ENCODE measurements at places on chromosomes 3 and 15.

DNA sequence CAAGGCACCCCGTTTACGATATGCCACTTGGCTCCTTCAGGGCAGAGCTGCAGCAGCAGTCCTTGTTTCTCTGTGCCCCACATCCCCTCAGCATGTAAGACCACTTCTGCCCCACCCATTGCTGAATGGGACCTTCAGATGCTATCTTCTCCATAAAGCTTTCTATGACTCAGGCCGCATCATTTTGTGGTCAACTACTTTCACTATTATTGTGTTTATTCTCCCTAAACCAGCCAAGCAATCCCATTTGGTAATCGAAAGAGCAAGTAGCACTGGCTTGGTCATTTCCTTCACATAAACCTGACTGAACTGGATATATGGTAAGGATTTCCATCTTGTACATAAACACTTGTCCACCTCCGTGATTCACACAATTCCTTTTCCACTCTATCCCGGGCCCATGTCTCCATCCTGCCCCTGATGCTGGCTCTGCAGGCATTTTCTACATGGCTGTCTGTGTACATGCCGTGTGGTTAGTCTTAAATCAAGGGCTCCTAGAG, 25.7 kb downstream of the LIPC start:
- DNase-seq: no peak

DNA sequence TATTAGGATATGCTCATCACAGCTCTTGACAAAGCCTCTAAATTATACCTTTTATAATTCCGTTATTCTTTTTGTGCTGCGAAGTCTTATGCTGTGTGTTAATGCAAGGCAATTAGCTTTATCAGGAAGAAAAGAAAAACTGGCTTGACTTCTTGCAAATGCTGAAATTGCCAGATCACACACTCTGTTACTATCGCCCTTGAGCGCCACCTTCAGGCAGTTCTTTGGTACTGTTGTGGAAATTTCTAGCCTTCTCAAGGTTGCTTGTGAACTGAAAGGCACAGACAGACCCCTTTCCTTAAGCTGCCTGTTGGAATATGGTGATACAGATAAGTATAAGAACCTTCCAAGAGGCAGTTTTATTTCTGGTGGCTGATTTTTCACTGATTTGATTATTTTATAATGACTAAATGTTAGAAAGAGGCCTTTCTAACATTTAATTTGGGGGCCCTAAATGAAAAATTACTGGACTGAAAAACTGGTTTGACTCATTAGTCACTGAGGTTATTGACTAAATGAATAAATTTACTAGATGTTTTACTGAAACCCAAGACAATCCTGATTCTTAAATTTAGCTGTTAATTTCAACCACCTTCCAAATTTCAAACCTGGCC, 126.2 kb upstream of the RASGRP1 start:
- DNase-seq: peak; percentile 51

DNA sequence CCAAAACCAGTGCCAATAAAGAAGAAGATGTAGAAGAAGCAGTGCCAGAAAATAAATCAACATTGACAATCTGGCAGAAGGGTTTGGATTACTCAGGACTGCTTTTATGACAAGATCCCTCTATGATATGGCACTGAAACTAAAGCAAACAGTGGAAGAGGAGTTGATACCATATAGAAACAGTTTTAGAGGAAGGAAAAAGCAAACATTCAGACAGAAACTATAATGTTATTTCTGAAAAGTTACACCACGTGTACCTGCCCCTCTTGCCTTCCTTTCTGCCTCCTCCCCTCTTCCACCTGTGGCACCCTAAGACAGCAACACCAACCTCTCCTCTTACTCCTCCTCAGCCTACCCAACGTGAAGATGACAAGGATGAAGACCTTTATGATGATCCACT, 63.0 kb downstream of the SFMBT1 start:
- DNase-seq: no peak

DNA sequence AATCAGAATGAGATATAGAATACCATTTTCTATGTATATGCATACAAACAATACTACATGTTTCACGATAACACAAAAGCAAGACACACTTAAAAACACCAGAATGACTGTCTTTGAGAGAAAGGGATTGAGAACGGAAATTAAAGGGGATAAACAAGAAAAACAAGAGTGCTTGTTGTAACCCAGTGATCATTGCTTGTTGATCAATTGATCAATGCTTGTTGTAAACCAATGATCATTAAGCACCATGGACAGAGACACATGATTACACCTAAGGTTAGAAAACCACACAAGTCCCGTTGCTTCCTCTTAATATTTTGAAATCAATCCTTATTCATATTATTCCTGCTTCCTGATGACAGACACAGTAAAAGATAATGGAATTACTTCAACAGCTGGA, 1.1 kb upstream of the OR4F15 start:
- DNase-seq: no peak

DNA sequence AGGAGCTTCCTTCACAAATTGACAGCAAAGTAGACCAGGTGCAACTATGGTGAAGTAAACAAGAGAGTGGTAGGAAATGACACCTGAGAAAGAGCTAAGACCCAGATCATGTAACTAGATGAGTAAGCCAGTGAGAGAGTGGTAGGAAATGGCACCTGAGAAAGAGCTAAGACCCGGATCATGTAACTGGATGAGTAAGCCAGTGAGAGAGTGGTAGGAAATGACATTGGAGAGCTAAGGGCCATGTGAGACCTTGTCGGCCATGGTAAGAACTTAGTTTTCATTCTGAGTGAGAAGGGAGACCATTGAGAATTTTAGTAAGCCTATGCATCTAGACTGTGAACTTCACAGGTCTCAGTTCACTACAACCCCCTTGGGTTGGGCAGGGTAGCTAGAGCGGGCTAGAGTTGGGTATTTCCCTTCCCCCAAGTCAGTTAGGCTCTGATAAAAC, 5.4 kb upstream of the SENP7 start:
- no peak for DNase-seq

- no peak for DNase-seq
These were observed 27.2 kb downstream of the TBL1XR1 start for GRCh38 chr3:177169936-177170722.

DNA sequence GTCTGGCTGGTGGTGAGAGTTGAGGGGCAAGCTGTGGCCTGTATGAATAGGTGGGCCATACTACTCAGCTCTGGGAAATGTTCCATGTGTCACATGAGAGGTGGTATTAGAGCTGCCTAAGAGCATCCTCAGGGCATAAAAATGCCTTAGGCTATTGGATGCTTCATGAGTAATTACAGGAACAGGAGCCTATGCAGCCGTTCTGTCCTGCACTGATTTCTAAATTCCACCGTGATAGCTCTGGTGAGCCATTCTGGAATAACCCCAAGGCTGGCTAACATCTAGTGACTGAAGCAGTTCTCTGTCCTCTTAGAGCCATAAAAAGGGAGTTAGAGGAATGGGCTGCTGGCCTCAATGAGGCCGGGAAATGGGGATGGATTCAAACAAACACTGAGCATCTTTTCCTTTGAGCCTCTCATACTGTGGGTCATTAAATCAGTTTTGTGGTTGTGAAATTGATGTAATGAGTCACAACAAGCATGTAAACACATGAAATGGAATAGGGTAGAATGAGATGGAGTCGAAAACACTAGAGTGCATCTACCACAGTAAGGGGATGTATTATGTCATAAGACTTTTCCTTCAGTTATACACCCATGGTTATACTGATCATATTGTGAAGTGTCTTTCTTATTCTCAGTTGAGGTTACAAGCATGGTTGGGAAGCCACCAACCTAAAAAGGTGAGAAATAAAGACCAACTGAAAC, 41.0 kb downstream of the DGKG start:
- DNase-seq: no peak

GRCh38 chr3:184733971-184734608, 22.2 kb upstream of the MAGEF1 start:
- peak; percentile 35 for DNase-seq

DNA sequence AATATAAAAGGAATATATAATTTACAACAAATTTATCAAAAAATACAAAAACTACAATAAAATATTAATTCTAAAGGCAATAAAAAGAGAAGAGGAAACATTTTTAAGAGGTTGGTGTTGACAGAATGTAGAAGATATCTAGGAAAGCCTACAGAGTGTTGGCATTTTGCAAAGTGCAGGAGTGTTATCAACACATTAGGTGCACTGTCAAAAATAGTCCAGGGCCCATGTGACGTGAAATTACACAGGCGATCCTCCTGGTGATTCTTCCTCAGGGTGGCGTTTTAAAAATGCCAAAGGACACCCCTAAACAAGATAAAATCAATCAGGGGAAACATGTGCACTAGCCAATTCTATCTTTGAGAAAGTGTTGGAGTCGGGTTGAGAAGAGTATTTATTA, 222.7 kb downstream of the ARPP21 start:
- DNase-seq: no peak

GRCh38 chr3:50003216-50003615, 63.3 kb downstream of the RBM6 start:
- no peak for DNase-seq

GRCh38 chr3:105907777-105908176, 39.0 kb upstream of the CBLB start:
- DNase-seq: no peak

GRCh38 chr3:73954506-73954905, 329.8 kb upstream of the PDZRN3 start:
- DNase-seq: no peak

GRCh38 chr15:78437107-78437761, 782 bp upstream of the IREB2 start:
- DNase-seq: no peak

- no peak for DNase-seq
These were observed 10.8 kb downstream of the GLYCTK start for GRCh38 chr3:52298149-52299098.

- no peak for DNase-seq
These were observed 106.3 kb downstream of the SMAD6 start for GRCh38 chr15:66808181-66808824.

DNA sequence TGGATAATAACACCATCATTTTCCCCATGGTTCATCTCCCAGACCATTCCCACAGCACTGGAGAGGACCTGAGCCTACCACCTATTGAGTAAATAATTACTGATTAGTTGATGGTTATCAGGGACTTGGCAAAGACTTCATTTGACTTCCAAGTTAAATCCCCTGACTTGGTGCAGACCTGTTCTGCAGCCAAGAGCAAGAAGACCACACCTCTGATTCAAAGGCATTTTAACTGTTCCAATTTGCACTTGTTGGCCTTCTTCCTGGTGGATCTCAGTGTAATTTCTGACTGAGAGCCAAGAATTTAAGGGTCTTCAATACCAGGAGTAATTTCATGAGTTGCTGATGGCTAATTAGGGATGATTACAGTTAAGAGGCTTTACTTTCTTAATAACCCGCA, 24.0 kb downstream of the THSD4 start:
- DNase-seq: no peak

DNA sequence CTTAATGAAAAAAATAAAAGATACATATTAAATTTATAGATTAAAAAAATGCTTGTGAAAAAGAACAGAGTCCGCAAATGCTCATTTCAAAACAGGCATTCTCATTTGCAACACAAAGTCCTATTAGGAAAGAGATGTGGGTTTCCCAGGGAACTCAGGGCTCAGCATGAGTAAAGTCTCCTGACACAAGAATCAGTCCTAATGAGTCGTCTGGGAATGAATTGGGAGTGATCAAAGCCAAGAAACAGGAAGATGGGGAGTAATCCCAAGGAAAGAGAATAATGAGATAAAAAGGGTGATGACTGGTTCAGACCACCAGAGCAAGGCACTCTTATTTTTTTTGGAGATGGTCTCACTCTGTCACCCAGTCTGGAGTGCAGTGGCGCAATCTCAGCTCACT, 443.7 kb downstream of the NR2F2 start:
- no peak for DNase-seq

DNA sequence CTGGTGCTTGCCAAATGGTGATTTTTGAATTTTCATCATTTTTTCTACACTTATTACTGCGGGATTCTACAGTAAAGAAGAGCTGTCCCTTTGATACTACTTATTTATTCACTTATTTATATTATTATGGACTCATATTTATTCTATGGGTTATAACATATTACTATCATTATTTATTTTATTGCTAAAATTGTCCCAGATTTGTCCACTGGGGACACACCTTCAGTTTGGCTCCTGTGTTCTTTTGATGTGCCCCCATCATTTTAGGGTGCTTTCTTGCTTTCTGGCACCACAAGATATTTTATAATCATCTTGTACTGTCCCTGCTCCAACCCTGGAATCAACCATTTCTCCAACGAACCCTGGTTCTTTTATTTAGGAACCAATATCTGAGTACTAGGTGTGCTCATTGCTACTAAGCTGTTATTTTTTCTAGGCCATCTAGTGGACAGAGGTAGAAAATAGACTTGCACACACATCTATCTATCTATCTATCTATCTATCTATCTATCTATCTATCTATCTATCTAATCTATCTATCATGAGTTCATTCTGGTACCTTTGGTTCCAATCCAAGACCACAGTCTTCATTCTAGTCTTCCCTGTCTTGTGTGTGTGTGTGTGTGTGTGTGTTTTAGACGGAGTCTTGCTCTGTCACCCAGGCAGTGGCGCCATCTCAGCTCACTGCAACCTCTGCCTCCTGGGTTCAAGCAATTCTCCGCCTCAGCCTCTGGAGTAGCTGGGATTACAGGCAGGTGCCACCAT, 16.0 kb downstream of the SLC22A14 start:
- DNase-seq: no peak

DNA sequence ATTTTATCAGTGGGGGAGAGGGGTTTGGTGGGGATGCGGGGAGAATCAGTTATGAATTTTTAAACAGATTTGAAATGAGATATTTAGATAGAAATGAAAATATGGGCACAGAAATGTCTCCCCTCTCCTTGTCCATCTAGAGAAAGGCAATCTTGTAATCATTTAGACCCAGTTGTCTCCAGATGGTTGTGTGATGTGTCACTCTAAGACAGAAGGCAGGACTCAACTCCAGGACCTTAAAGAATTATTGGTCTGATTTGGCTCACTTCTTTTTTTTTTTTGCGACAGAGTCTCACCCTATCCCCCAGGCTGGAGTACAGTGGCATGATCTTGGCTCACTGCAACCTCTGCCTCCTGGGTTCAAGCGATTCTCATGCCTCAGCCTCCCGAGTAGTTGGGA, 77.2 kb downstream of the EOMES start:
- DNase-seq: no peak

DNA sequence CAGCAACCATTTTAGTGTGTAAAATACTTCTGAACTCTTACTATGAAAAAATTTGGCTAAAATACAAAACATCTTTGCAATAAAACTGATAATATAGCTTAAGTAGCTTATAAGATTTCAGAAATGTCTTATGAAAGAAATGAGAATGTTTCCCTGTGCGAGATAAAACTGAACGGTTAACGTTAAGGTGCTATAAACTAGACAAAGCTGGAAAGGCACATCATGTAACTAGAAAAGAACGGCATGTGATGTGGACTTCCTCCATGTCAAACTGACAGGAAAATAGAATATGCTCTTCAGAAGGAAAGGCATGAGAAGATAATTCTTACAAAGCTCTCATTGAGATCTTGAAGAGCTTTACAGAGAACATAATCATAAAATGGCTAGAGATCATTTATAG, 36.5 kb downstream of the NCK1 start:
- DNase-seq: no peak

DNA sequence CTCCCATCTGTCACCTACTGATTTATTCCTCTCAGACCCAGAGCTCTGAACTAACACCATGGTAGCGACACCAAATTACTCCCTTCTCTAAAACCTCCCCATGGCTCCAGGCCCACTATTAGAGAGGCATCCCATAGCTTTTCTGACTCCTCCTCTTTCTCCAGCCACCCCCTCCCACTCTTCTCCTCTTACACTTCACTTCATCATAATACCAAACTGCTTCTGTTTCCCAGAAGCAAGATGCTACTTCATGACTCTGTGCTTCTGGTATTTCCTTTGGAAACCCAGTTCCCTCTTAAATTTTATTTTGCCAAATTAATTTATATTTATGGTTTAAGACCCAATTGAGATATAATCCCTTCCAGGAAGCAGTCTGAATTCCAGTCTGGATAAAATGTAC, 465.1 kb upstream of the PDZRN3 start:
- no peak for DNase-seq
